ENCODE measurements at places on chromosomes 13 and 19.

- DNase-seq: no peak
These were observed 208.9 kb downstream of the DNAJC15 start for GRCh38 chr13:43232144-43232872.

- DNase-seq: peak; percentile 14
These were observed 2.5 kb downstream of the MAP1S start for GRCh38 chr19:17721821-17722220.

- peak; percentile 70 for DNase-seq
These were observed 4.3 kb downstream of the DOT1L start for GRCh38 chr19:2167896-2168618.

DNA sequence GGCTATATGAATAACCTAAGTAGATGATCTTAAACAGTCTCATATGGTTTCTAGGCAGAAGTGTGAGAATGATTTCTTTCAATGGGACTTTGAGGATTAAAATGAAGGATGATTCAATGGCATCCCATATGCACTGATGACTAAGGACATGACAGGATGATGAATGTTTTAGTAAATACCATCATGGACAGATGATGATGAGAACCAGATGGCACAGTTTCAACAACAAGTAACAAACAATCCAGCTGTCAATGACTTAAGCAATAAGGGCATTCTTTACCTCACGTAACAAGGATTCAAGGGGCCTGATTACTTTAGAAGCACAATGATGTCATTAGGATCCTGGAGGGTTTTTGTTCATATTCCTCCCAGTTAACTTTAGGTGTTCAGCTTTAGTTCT, 2678.4 kb downstream of the PCDH9 start:
- DNase-seq: peak; percentile 73

DNA sequence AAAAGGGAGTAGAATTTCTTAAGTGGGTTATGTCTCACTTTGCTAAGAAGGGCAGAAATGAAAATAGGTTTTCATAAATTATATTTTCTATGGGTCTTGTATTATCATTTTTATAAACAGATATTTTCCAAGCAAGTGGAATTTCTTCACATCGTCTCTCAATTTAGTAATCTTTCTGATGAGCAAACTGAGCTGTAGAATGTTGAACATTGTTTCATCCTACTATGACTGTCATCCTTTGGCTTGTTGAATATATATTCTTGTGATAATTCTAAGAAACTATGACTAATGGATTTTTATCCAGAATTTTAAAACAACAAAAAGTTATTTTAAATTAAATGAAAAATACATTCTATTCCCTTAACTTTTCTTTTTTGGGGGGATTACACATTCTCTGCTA, 313.8 kb downstream of the ENOX1 start:
- no peak for DNase-seq

- DNase-seq: no peak
These were observed 20.3 kb downstream of the TUBA3C start for GRCh38 chr13:19161308-19161707.

- DNase-seq: peak; percentile 71
These were observed 86.0 kb downstream of the ING1 start for GRCh38 chr13:110799246-110800236.

DNA sequence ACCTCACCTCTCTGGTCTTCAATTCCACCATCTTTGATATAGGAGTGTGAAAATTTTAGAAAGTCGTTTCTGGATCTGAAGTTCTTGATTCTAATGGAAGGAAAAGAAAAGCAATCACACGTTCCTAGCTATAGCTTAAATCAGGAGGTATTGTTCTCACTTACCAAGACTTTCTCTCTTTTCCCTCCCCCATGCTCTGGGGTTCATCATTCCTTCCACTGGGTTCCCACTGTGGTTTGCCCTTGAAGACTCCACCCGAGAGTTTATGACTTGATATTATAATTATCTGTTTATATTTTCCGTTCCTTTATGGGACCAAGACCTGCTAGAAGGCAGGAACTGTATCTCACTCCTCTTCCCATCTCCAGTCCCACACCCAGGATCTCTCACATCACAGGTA, 76.6 kb downstream of the AKAP11 start:
- DNase-seq: no peak

DNA sequence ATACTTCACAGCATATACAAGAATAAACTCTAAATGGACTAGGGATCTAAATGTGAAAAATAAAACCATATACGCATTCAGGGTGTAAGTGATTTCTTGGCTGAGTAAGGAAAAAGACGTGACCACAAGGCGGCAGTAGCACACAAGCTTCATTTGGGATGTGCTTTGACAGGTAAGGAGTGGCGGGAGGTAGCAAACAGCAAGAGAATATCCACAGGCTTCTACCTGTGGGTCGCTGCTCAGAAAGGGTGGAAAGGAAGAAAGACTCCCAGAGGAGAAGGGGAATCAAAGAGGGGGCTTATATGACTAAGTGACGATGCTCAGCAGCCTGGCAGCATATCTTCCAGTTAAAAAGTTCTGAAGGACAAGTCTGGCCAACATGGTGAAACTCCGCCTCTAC, 2.5 kb upstream of the ZNF121 start:
- DNase-seq: peak; percentile 53

DNA sequence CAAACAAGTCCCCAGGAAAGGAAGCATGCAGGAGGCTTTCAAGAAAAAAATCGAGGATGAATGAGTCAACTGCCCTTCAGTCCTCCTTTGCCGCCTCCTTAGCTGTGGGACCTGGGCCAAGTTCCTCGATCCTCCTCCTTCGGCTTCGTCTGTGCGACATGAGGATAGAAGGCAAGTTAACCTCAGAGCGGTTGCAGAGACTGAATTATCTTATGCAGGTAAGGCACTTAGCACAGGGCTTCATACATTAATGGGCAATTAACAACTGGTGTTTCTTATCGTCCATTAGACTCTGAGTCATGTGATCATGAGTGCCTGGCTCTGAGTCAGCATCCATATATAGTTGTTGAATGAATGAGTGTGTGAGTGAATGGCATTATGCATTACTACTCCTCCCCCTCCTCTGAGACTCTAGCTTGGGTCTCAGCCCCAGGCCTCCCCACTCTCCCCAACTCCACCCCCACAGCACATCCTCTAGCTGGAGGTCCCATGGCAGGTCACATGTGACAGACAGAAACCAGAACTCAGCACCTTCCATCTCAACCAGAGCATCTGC, 1.6 kb upstream of the TTC9B start:
- peak; percentile 61 for DNase-seq

- no peak for DNase-seq
These were observed 1573.1 kb downstream of the EFNB2 start for GRCh38 chr13:104962411-104962810.

DNA sequence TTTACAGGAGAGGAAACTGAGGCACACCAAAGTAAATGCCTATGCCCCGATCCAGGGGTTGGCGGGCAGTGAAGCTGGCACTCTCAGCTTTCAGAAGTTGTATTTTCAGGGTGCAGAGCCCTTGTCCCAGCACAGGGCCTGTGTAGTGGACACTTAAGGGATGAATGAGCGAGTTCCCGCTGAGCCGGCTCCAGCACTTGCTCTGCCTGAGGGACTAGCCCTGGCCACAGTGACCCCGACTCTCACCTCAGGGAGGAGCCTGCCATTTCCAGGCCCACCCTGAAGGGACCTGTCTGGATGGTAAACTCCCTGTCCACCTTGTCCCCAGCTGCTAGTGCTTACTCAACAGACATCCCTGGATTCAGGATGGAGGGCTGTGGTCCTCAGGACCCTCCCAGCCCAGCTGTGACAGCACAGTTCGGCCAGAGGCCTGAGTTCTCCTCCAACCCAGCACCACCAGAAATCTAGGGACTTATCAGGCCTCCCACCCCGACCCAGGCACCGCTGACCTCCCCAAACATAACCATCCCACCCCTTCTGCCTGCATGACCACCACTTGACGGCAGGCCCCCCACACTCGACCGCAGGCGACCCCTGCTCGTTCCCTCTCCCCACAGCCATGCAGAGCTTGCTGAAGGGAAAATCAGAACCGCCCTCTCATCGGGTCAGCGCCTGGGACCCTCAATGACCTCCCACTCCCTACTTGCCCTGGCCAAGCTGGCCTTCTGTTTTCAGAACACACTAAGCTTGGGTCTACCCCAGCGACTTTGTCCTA, 8.4 kb downstream of the PPP6R1 start:
- no peak for DNase-seq

DNA sequence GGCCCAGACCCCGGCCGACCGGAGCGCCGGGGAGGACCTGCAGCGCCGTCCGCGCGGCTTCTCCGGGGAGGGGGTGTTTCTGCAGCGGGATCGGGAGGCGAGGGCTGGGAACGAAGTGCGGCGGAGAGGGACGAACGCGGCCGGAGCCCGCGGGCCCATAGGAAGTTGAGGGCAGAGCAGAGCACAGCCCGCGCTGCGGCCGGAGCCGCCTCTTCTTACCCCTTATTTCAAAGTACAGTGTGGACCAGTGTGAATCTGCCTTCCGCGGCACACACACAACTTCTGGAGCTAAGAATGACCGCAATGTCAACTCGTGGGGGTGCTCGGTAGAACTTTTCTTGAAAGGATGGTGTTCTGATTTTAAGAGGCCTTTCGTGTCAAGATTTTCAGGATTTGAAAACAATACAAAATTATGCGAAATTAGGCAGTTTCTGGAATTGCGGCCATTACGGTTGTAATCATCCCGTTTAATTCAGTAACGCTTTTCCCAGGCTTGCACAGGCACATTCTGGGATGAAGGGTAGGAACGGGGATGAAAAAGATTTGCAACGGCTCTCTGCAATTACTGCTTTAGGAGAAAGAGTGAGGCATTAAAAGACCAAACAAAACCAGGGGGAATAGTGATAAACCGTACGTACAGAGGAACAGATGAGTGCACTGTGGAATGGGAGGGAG, 821 bp downstream of the TDRD3 start:
- DNase-seq: peak; percentile 65

- DNase-seq: peak; percentile 98
These were observed at the start of gene SPRY2 for GRCh38 chr13:80341101-80341755. Gene SPRY2, minus strand, starts transcription at chr13:80341126. Its CDS starts 3,421 bp downstream, at chr13:80337705.

- DNase-seq: peak; percentile 57
These were observed at the start of gene RHPN2 for GRCh38 chr19:33064792-33065550. Gene RHPN2, minus strand, starts transcription at chr19:33064888. Its CDS starts 36 bp downstream, at chr19:33064852.

DNA sequence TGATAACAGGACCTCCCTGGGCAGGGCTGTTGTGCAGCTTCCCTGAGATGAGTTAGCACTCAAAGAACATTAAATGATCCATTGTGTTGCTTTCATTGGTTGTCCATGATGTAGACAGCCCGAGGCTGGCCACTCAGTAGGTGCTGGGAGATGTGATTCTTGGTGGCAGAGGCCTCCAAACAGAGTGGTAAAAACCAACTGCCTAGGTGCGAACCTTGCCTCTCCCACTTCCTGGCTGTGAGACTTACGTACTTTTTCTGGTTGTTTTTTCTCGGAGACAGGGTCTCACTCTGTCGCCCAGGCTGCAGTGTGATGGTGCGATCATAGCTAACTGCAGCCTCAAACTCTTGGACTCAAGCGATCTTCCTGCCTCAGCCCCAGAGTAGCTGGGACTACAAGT, 6.2 kb downstream of the SARS2 start:
- no peak for DNase-seq

DNA sequence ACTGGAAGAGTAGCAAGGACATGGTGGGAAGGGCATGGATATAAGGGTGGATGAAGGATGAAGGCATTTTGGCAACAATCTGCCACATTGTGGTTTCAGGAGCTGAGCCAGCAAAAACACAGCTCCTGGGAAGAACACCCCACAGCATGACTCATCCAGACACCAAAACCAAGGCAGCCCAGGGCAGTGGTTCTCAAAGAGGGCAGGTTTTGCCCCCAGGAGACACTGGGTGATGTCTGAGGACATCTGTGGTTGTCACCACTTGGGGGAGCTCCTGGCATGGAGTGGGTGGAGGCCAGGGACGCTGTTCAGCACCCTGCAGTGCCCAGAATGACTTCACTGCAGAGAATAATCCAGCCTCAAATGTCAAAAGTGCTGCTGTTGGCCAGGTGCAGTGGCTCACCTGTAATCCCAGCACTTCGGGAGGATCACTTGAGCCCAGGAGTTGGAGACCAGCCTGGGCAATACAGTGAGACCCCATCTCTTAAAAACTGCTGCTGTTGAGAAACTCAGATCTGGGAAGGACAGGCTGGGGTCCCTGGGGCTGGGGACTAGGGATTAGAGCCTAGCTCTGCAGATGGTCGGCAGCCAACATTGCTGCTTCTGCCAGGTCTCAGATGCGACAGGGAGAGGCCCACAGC, 16.1 kb downstream of the ZFR2 start:
- DNase-seq: peak; percentile 92

GRCh38 chr19:38221919-38222830, 1.8 kb downstream of the DPF1 start:
- no peak for DNase-seq

DNA sequence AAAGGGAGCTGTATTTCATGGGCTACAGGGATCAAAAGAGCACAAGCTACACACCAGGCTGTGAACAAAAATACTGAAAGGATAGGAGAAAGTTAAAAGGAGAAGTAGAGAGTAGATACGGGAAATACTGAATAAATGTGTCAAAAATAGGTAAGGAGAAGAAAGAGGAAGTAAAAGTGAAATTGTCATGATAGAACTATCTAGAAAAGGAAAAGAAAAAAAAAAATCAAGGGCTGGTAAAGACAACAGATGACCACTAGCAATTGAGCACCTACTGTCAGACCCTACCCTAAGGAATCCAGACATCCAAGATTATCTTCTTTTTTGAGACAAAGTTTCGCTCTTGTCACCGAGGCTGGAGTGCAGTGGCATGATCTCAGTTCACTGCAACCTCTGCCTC, 4.8 kb downstream of the RUBCNL start:
- DNase-seq: no peak

DNA sequence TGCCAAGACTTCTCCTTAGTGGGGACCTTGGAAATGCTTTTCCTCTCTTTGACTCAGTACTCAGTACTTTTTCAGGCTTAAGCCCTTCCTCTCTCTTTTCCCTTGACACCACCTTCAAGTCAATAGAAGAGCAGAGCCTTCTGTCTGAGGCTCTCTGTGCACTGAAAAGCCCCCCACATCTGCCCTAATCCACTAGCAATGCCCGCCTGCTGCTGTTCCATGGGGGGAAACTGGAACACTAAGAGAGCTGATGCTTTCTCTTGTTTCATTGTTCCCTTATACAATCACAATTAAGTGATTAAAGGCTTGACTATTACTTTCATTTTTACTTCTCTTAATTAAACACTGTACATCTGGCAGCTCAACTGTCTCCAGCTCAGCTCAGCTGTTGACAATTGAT, 254.5 kb downstream of the SLITRK6 start:
- no peak for DNase-seq

GRCh38 chr19:34316741-34317301, 48.2 kb upstream of the GPI start:
- DNase-seq: peak; percentile 82

DNA sequence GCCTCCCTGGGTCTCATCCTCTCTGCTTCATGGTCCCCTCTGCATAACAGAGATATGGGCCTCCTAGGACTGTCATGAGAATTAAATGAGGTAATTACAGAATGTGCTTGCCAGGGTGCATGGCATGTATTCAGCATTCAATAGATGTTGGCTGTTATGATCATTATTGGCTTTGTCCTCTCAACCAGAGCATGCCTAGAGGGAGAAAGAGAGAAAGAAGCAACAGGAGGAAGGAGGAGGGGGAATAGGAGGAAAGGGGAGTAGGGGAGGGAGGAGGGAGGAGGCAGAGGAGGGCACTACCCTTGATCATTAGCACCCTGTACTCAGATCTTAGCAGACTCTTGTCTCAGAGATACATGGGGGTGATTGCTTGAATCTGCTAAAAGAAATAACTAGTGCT, 41.0 kb upstream of the SIAH3 start:
- no peak for DNase-seq

Data from LHCN-M2 (cell line).